ENCODE measurements at places on chromosomes 6 and 20.

DNA sequence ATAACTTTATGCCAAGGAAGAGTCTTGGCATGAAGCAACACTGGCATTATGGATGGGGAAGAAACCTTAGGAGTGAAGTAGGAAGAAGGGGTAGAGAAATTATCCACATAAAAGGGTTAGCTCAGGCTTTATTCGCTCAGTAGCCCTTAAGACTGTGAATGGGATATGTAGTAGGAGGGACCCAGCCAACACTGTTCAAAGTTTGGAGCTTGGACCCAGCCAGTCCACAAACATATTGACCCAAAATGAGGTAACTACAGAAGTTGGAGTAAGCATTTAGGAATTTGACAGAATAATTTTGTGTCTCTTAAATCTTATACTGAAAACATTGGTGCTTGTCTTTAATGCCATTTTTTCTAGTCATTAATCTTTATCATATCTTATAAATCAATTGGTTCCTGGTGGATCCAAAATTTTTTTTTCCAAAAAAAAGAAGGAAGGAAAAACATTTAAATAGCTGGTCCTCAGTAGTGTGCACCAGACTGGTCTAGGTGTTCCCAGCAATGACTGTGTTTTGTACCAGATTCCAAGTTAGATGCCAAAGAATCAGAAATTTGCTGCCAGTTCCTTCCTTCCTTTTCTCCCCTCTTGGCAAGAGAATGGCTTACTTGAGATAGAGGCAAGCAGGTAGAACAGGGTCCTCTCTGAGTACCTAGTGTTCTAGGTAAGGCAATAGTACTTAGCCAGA lies 451.8 kb upstream of the SOX4 start:
- no peak for DNase-seq

GRCh38 chr20:19696620-19697019 lies 61.4 kb upstream of the RIN2 start:
- DNase-seq, result no peak

- DNase-seq, result peak; percentile 19
Measured at GRCh38 chr6:1552296-1552761, 57.4 kb upstream of the FOXC1 start.

- DNase-seq, result no peak
Measured at GRCh38 chr6:33661106-33661838, 40.1 kb downstream of the ITPR3 start.

DNA sequence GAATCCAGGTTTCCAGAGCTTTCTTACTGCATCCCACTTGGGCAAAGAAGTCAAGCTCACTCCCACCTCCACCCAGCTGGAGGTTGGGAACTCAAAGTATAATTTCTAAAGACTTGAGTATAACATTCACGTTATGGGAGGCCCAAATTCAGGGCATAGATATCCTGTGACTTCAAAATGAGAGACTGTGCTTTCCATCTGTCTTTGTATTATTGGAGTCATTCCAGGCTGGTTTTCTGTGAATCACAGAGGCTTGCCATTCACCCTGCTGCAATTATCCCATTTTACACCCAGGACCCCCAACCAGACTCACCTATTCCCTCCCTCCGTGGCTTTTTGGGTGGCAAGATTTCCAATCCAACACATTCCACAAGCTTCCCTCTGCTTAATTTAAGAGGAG lies 19.3 kb upstream of the SRC start:
- DNase-seq, result no peak

GRCh38 chr6:139159016-139159415 lies 24.1 kb downstream of the HECA start:
- no peak for DNase-seq

DNA sequence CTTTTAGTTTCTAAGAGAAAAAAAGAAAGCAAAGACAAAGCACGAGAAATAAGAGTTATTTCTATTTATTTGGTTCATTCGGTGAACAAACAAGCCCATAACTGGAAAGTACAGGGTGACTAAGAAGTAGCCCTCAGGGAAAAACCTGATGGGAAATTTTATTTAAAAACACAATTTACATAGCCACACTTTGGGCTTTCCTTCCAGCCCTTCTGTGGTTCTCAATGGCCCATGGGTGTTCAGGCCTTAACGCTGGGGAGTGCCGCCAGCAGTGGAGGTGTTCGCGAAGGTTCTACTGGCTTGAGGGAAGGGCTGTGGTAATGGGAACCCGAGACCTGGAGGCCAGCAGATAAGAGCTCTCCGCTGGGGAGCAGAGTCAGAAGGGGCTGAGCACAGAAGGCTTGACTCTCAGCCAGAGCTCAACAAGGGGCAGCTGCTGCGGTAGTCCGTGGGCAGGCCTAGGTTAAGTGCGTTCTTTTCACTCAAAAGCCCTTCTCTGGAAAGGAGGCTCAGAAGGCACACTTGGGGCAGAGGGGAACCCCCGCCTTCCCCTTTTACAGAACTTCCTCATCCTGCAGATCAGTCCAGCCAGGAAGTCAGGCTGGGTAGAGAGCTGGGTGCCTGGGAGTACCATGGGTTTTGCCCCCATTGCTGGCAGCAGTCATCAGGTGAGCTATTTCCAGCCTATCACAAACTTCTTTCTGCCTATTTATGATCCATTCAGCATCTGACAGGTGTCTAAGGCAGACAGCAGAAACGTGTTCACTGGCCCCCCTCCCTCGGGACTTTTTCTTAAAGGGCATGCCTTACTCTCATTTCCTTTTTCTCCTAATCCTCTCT lies 8.8 kb upstream of the CD83 start:
- DNase-seq, result no peak

GRCh38 chr6:154410619-154411072 lies 54.0 kb upstream of the IPCEF1 start:
- DNase-seq, result peak; percentile 60

DNA sequence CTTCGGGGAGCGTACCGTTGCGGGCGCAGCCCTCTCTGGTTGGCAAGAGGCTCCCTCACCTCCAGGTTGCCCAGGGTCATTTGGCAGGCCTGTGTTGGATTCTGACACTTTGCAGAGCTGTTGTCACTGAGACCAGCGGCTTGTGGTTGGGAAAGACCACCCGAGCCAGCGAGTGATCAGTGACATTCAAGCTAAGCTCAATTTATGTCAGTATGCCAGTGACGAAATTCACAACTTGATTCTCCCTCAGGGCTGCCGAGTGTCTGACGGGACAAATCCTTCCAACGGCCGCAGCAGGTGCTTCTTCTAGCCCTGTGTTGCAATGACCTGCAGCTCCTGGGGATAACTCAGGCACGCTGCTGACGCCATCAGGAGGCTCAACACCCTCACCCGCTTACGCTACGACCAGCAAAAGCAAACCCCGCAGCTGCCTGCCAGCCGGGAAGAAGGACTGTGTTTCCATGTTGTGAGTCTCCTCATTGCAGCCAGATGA lies 16.9 kb upstream of the SLC22A2 start:
- DNase-seq, result no peak

- peak; percentile 63 for DNase-seq
Measured at GRCh38 chr20:64044484-64045247, 4.8 kb downstream of the SOX18 start.

- peak; percentile 47 for DNase-seq
Measured at GRCh38 chr6:13044390-13044789, 283.9 kb downstream of the TBC1D7 start.

DNA sequence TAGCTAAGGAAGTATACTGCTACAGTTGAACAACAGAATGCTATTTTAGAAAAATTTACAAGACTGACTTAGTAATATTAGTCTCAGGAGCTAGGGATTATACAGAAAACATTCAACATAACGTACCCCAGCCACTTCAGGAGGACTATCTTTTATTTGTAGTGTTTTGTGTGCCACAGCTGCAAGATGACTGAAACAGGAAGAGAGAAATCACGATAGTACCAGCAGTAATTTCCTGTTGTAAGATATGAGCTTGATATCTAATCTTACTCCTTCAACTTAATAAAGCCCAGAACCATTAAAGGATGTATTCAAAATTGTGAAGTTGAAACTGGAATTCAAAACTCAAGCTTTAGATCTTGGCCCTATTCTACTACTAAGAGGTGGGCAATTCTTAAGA lies 42.1 kb downstream of the SLC35A1 start:
- DNase-seq, result no peak
